ENCODE measurements at places on chromosomes 11 and 22.

DNA sequence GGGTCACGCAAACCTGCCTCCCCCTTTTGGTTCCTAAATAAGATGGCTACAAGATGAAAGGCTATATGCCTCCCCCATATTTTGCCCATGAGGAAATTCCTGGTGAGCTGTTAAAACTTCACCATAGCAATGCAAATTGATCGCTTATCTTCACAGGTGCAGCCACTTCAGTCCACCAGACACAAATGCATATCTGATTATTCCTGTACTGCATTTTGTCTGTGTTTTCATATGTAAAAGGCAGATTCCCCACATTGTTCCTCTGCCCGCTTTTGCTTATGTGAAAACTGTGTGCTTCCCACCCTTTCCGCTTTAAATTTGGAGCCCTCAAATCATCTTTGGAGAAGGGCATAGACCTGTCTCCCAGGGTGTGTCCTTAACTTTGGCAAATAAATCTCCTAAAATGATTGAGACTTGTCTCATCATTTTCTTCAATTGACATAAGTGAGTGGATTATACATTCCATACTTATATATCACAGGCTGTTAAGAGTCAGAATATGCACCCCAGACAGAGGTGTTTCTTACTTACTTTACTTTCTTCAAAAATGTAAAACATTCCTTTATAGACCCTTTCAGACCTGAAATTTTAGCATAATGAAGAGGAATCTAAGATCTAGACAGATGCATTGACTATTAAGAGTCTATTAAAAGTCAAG lies 116.4 kb downstream of the CASP12 start:
- no peak for DNase-seq

DNA sequence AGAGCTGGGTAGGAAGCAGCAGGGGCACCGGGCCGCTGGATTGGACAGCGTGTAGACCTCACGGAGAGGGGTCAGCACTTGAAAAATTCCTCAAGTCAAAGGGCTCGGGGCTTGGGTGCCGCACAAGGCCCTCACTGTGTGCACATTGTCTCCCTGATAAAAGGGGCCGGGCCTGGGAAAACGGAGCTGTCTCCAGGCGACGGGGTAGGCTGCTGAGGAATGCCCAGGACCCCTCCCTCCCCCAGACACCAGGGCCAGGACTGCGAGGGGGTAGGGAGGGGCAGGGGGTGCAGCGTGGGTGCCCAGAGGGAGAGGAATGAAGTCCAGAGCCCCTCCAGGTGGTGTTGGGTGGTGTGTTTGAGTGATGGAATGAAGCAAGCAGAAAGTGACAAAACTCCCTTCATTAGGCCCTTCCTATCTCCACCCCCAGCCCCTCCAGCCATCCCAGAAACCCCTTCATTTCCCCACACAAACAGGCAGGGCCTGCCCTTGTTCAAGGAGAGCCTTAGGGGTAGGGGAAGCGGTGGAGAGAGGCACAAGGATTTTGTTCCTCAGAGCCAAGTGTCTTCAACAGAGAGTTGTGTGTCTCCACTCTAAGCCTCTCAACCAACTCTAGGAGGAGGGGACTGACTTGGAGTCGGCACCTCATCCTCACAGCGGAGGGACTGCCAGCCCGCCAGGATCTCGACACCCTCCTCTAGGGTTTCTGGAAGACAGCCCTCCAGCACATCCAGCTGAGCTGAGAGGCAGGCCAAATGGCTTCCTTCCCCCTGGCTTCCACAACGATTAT lies 63.9 kb downstream of the SYN3 start:
- DNase-seq = no peak

DNA sequence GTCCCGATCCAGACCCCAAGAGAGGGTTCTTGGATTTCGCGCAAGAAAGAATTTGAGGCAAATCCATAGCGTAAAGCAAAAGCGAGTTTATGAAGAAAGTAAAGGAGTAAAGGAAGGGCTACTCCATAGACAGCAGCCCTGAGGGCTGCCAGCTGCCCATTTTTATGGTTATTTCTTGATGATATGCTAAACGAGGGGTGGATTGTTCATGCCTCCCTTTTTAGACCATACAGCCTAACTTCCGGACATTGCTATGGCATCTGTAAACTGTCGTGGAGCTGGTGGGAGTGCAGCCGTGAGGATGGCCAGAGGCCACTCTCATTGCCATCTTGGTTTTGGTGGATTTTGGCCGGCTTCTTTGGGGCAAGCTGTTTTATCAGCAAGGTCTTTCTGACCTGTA lies 19.4 kb upstream of the SHANK3 start:
- no peak for DNase-seq

DNA sequence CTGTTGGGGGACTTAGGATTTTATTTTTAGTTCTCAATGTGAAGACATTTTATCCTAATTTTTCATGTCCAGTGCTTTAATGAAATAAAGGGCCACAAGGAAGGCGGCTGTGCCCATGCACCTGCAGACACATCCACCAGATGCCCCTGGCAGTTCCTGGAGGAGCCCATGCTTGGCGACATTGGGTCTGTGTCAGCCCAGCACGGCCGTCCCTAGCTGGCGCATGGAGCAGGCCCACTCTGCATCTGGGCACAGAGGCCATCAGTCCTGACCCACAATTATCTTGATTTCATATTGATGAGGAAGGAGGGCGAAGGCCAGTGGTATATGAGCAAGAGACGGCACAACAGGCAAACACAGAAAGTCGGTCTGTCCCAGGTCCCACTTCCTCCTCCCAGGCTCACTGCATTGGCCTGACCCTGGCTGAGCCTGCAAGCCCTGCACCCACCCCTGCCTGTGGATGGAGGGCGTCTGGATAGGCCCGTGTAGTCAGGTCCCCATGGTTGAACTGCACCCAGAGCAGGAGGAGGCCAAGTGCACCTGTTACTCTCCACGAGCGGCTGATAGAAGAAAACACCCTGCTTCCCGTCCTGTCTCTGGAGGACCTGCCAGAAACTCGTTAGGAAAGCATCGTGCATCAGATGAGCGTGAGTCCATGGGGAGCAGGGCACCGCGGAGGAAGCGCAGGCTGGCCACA lies 296.9 kb downstream of the BRD1 start:
- DNase-seq = no peak

DNA sequence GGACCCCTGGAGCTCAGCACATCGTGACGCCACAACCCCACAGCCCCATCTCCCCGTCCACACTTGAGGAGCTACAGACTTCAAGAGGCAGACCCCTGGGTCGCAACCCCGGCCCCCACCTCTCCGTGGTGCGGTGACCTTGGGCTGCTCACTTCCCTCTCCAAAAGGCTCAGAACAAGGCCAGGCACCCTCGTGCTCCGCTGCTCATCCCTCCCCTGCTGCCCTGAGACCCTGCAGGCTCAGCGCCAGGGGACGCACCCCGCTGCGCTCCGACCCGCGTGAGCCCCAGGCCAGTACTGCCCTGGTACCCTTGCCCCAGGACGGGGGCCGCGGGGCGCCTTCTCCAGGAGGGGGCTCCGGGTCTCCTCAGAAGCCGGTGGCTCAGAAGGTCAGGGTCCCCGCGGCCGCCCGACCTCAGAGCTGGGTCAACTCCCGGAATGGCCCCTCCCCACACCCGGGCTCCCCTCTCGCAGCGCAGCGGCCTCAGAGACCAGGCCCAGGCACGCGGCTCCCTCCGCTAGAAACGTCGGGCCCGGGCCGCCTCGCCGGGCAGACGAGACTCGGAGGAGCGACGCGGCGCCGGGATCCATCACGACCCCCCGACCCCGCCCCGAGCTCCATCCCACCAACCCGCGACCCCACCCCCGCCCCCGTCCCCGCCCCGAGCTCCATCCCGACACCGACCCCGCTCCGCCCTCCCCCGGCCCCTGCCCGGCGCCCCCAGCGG lies 563 bp downstream of the GATD1 start:
- no peak for DNase-seq

DNA sequence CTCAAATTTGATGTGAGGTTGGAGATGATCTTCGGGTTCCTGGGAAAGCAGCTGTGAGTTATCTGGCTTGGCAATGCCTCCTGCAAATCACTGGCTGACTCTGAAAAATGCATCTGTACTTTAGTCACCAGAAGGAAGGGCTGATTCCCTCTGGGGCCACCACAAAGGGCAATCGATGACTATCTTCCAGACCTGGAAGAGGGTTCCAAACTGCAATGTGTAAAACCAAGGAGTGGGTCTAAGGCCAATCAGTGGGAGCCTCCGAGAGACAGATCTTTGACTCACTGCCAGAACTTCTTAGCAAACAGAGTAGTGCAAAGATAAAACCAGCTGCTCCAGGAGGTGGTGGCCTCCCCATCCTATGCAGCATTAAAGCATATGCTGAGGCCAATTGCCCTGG lies 29.1 kb upstream of the PAK1 start:
- peak; percentile 34 for DNase-seq

DNA sequence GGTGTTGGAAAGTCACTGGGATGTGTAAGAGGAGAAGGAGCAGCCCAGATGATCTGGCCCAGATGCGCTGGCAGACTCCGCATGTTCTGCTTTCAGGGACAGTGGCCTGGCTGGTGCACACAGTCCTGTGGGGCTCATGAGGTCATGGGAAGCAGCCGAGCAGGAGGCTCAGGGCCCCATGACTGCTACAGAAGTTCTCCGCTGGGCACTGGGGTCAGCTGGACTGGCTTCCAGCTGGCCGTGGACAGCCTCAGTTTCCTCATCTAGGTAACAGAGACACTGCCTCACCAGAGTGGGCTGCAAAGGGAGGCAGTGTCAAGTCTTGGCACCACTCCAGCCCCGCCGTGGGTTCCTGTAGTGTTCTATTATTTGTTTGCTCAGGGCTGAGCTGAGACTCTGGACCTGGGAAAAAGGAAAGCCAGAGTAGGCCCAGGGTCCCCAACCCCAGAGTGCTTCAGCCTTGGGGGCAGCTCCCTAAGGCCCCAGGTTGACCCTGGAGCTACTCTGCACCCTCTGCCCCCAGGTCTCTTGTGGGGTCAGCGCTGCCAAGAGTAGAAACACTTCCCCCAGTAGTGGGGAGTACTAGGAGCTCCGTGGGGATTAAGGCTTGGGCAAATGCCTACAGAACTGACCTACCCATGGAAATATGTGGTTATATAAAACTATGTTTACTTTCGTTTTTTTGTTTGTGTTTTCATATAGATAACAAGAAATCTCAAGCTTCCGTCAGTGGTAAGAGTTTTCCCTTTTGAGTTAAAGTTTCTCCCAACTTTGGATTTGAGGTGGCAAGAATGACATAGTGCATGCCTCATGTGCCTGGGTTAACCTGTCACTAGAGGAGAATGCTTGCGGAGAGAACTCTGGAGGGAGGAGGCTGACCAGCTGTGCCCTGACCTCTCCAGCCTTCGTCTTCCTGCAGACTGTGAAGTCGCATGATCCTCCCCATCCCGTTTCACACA lies 45.3 kb downstream of the MED15 start:
- DNase-seq = no peak

GRCh38 chr22:30266445-30267381 lies at the start of gene OSM:
Gene OSM (minus strand): TSS chr22:30266851. CDS start chr22:30266799, 52 bp downstream.
- DNase-seq = no peak

GRCh38 chr22:23256986-23257888 lies 76.9 kb downstream of the BCR start:
- no peak for DNase-seq

DNA sequence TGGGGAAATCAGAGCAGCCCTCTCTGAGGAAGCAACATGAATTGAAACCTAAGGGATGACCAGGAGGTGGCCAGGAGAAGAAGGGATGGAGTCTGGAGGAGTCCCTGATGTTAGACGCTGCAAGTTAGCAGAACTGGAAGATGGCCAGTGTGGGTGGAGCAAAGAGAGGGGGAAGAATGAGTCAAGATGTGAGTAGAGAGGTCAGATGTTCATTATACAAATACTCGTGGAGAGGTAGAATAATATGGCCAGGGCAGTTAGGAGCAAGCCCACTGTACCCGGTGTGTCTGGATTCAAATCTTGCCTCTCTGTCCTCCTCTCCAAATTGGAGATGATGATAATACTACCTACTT lies 242.0 kb downstream of the TENM4 start:
- peak; percentile 5 for DNase-seq

DNA sequence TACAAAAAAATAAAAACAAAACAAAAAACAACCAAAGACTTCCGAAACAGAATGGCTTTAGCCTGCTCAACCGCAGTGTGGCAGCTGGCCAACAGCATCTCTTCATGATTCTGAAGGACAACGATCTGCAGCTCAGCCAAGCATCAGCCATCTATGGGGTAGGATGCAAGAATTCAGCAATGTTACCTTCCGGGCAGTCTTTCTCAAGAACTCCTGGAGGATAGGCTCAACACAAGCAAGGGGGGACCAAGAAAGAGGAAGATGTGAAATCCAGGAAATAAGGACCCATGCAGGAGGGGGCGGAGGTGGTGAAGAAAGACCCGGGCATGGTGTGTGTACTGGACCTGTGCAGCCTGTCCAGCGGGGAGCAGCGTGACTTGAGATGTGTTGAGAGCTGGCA lies 3.5 kb upstream of the TSPO start:
- no peak for DNase-seq

DNA sequence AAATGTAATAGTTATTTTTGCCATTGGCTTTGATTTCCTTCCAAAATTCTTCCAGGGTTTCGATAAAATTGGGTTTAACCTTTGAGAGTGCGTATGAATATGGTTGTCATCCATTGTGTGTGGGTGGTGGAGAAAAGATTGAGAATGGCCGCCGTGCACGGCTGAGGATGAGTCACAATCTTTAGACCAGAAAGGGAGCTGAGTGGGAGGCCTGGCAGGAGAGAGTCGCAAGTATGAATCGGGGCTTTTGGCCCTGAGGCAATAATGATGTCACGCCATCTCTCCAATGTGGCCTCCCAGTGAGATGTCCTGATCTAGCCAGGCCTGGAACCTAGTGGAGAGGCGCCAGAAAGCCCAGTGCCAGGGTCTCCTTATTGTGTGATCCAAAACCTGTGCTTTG lies 33.1 kb upstream of the SMPD1 start:
- peak; percentile 75 for DNase-seq

DNA sequence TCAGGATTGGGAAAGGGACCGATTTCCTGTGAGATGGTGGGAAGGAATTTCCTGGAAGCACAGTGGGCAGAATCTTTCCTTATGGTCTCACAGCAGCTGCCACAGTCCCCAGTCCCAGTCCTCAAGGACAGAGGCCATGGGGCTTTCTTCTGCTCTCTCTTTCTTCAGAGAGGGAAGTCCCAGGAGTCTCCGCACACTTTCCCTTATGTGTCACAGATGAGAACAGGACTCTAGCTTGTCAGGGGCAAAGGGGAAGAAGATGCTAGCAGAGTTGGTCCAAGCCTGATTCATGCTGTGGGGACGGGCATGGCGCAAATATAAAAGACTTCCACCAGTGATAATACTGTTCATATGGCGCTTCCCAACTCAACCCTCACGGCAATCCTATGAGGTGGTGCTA lies 7.5 kb upstream of the PPFIA1 start:
- no peak for DNase-seq

- no peak for DNase-seq
Observed at GRCh38 chr11:27161071-27161470, 120.5 kb downstream of the BBOX1 start.
